Choroid plexus epithelial cell (primary cell): ENCODE measurements at places on chromosomes 16 and 17.

DNA sequence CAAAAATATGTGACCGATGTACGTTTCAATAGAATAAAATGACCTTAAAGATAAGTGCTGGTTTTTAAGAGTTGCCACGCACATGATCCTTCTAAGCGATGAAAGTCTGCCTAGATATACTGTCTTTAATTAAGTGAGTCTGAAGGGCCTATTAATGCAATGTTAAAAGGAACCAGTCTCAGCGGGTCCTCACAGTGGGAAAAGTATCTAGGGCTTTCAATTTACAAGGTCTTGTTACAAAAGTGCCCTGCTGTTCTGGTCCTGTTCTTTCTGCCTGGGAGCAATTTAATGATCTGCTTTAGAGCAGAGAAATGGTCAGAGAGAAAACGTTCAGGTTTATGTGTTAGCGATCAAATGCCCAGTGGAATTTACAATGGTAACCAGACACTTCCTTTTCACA lies 864.0 kb downstream of the KCNJ2 start:
- DNase-seq, result no peak

- DNase-seq, result no peak
These were observed 101.5 kb upstream of the SMIM36 start for GRCh38 chr17:55612691-55613141.

DNA sequence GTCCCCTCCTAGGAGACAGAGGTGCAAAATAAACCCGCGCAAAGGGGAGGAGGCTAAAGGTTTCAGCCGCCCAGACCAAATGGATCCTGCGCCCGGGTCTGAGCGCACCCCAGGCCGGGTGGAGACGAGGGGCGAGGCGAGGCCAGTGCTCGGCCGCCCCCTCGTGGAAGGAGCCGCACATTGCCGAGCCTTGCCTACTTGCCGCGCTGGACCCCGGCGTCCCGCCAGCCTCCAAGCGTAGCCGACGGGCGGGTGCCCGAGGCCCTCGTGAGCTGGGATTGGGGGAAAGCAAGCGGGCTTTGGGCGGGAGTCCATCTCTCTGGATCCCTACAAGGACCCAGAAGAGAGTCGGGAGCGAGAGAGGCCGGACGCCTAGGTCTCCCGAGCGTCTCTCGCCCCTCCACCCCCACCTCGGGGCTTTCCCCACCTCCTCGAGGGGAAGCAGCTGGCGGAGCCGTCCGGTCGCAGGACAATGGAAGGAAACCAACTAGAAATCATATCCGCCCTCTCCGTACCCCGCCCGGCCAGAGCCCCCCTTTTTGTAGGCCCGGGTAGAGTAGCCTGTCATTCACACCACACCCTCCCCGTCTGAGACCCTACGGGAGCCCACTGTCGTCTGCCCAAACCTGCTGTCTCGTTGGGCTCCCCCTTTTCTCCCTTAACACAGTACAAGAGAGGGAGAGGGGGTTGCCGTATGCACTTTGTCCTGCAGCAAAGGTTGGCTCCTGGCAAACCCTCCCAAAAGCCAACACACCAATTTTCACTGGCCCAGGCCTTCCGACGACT lies 664 bp upstream of the BCL6B start:
- DNase-seq, result peak; percentile 65

GRCh38 chr17:37483311-37484039 lies 6.2 kb upstream of the DUSP14 start:
- DNase-seq, result peak; percentile 96

- DNase-seq, result no peak
These were observed 14.4 kb upstream of the LGALS3BP start for GRCh38 chr17:78993981-78994671.

GRCh38 chr17:79290726-79291125 lies 216.1 kb downstream of the ENGASE start:
- no peak for DNase-seq

DNA sequence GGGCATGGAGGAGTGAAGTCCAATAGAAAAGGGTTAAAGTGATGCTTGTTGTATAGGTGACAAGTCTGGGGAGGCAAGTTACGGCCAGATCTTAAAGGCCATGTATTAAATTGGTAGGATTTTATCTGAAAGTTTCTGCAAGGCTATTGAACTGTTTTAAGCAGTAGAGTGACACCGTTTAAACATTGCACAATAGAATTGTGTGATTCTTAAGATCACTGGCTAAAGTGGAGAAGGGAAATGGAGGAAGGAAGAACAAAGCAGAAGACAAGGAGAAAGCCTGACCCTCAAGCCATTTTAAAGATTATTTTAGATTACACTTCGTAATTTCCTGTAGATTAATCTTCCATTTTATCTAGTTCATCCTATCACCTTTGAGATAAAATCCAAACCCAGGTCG lies 5.6 kb upstream of the MPHOSPH6 start:
- DNase-seq, result no peak

DNA sequence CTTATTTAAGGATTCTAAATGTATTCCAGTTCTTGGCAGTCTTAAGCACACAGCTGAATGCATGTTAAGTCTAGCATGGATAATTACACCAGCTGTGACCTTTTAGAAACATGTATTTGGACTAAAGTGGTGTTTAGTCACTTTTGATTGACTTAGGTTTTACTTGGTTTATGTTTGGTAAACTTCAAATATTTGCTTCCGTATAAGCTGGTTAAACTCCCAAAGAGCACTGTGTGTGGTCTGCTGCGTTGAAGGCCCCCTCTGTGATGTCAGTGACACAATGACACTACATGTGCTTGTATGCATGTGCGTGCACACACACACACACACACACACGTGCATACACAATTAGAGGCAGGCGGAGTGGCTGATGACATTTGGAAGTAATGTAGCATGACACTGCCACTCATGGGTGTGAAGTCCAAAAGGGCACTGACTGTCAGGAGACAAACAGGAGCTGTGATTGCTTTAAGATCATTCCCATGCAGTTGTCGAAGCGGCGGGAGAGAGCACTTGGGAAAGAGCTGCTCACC lies 156.1 kb upstream of the CDH13 start:
- DNase-seq, result no peak

- no peak for DNase-seq
These were observed 83.9 kb downstream of the NT5M start for GRCh38 chr17:17387017-17387497.

- DNase-seq, result no peak
These were observed 1.4 kb downstream of the RAB11FIP3 start for GRCh38 chr16:426906-427249.

DNA sequence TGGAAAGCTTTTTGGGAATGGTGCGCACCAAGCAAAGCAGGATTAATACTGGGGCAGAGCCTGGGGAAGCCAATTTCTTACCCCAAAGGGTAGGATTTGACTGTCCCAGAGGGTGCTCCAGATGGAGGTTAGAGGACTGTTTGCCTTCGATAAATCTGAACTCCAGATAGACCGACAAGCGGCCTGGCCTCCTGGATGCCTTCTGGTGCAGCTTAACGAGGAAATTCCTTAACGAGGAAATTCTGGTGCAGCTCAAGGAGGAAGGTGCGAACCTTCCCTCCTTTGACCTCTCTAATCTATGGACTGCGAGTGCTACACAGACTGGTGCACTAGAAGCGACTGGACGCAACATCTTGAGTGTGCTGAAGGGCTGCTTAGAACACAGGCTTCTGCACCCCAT lies 6.5 kb downstream of the CALB2 start:
- DNase-seq, result no peak

DNA sequence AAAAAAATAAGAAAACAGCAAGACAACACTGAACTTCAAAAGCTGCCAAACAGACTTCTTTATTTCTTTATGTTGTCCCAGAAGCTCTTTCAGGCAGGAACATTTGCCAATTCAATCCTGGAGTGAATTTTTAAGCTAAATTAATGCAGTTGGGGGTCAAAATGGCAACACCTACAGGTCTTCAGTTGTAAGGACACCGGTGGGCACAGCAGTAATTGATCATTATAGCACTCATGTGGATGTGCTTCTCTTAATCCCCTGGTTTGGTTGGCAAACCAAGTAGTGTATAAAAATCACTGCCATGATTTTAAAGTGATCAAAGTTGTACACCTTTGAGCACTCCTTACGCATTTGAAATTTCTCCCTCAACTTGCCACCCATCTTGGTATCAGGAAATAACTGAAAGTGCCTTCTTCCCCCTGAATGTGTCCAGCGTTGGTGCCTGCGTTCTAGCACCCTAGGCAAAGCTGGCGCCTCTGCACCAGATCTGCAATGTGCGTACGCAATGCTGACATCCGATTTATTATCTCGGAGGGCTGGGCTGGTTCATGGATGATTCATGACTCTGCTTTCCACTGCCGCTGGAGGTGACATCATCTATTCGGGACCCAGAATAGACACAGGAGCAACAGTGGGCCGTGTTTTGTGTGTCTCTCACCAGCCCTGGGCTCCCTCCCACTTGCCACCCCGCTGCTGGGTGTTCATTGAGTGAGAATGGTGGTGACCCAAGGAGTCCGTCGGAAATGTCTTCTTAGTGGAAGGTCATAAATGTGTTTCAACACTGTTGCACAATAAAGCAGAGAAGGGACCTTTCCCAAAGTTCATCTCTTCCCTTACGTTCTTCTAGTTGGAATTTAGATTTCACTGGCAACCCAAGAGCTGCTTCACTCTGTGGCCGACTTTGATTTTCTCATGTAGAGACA lies 203.4 kb downstream of the CCDC182 start:
- DNase-seq, result peak; percentile 81

DNA sequence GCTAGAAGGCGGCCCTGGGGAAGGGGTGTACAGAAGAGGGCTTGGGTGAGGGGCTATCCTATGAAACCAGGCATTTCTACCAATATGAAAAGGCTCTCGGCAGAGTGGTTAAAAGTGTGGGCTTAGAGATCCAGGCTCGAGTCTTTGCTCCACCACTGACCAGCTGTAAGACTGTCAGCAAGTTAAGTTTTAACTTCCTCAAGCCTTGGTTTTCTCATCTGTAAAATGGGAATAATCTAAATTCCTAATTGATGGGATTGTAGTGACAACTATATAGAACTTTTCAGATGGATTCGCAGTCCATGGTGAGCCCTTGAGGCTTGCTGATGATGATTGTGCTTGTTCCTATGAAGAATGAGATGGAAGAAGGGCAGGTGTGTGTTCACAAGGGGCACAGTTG lies 50.6 kb upstream of the NDRG4 start:
- no peak for DNase-seq

DNA sequence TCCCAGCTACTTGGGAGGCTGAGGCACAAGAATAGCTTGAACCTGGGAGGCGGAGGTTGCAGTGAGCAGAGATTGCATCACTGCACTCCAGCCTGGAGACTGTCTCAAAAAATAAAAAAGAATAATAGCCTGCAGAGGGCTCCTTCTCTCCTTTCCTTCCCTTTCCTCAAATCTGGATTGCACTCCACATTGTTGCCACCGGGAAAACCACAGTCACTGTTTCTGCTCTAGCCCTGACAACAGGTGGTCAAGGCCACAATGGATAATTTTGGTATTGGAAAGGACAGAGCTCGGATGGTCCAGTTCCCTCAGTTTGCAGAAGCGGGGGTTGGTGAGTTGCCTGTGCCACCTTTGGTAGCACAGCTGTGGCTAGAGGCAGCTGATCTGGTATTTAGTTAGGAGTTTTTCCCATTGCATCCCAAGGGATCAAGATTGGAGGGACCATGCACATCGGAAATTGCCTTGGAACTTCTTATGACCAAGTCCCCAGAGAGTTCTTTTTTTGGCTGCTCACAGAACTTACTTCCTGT lies 44.7 kb upstream of the PRSS54 start:
- peak; percentile 7 for DNase-seq
